ENCODE measurements at places on chromosomes 7 and 10.

- DNase-seq = no peak
- no peaks in the 10 kb centered on the region for H3K36me3 ChIP-seq
- peaks cover 2% of the 10 kb centered on the region for H3K4me1 ChIP-seq
- peaks cover 52% of the 10 kb centered on the region for H3K27me3 ChIP-seq
- H3K4me3 ChIP-seq = peak overlapping the region; percentile 13
Observed at GRCh38 chr10:71218046-71218650, 5.8 kb downstream of the UNC5B start.

GRCh38 chr7:25940086-25940906 is 211.7 kb upstream of the NFE2L3 start:
- peaks cover 23% of the 10 kb centered on the region for H3K27me3 ChIP-seq
- peak overlapping the region; percentile 80 for H3K27ac ChIP-seq
- no peaks in the 10 kb centered on the region for H3K36me3 ChIP-seq
- DNase-seq = no peak

- H3K27me3 ChIP-seq = no peaks in the 10 kb centered on the region
- H3K4me1 ChIP-seq = no peaks in the 10 kb centered on the region
- H3K4me3 ChIP-seq = no peak overlapping the region
- peaks cover 44% of the 10 kb centered on the region for H3K36me3 ChIP-seq
- no peak overlapping the region for H3K27ac ChIP-seq
Observed at GRCh38 chr7:100859856-100860255, 7.3 kb upstream of the TRIP6 start.

GRCh38 chr10:110413903-110414547 is 83.7 kb upstream of the DUSP5 start:
- H3K4me3 ChIP-seq = peak overlapping the region; percentile 38
- no peaks in the 10 kb centered on the region for H3K27me3 ChIP-seq
- peaks cover 4% of the 10 kb centered on the region for H3K36me3 ChIP-seq
- H3K27ac ChIP-seq = peak overlapping the region; percentile 88
- DNase-seq = no peak

DNA sequence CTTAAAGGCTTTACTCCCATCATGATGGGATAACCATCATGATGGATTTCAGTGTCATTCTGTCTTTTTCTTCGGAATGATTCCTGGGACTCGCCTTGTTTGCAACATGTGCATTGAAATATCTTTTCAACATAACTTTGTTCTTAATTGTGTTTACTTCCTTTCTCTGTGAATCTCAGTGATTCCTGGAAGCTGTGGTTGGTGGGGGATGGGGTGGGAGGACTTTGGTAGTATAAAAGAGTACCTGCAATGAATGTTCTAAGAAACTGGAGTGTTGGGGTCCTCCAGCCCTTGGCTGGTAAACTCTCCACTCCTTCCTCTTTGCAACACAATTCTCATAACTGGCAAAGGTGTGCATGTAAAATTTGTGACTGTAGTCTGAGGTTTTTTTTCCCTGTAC is 11.5 kb upstream of the SH2D4B start:
- no peak overlapping the region for H3K4me3 ChIP-seq
- H3K27ac ChIP-seq = peak overlapping the region; percentile 65
- H3K36me3 ChIP-seq = peaks cover 28% of the 10 kb centered on the region
- H3K4me1 ChIP-seq = peaks cover 71% of the 10 kb centered on the region

DNA sequence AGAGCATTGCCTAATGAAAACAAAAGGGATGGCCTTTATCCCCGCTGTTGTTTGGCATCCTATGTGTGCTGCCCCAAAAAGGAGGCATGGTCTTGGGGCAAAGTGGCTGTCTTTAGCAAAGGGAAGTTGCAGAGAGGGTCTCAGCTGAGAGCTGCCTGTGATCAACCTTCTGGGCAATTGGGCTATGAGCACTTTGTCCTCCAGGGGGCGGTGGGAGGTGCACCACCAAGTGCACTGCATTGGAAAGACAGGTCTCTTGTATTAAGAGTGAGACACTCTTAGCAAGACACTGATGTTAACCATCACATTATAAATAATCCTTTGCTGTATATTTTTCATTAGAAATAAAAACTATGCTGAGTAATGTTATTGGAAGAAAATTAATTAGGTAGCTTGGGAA is 314.8 kb downstream of the POM121L12 start:
- H3K27me3 ChIP-seq = no peaks in the 10 kb centered on the region
- H3K4me3 ChIP-seq = no peak overlapping the region
- no peak for DNase-seq
- H3K36me3 ChIP-seq = no peaks in the 10 kb centered on the region
- no peak overlapping the region for H3K27ac ChIP-seq

- DNase-seq = no peak
- H3K4me3 ChIP-seq = no peak overlapping the region
Observed at GRCh38 chr10:60869652-60870415, 74.2 kb downstream of the RHOBTB1 start.

GRCh38 chr7:106862317-106863089 is 2.6 kb upstream of the PIK3CG start:
- H3K36me3 ChIP-seq = peaks cover 13% of the 10 kb centered on the region
- H3K4me3 ChIP-seq = no peak overlapping the region
- H3K27ac ChIP-seq = no peak overlapping the region
- DNase-seq = no peak
- peaks cover 27% of the 10 kb centered on the region for H3K4me1 ChIP-seq

- no peaks in the 10 kb centered on the region for H3K27me3 ChIP-seq
- DNase-seq = no peak
- peak overlapping the region; percentile 99 for H3K4me3 ChIP-seq
- H3K27ac ChIP-seq = peak overlapping the region; percentile 89
Observed at GRCh38 chr7:142797391-142798377, 26.9 kb downstream of the PRSS2 start.

GRCh38 chr10:96367470-96367869 is 8.7 kb upstream of the OPALIN start:
- H3K27ac ChIP-seq = no peak overlapping the region
- no peak for DNase-seq
- no peaks in the 10 kb centered on the region for H3K36me3 ChIP-seq
- no peaks in the 10 kb centered on the region for H3K4me1 ChIP-seq

DNA sequence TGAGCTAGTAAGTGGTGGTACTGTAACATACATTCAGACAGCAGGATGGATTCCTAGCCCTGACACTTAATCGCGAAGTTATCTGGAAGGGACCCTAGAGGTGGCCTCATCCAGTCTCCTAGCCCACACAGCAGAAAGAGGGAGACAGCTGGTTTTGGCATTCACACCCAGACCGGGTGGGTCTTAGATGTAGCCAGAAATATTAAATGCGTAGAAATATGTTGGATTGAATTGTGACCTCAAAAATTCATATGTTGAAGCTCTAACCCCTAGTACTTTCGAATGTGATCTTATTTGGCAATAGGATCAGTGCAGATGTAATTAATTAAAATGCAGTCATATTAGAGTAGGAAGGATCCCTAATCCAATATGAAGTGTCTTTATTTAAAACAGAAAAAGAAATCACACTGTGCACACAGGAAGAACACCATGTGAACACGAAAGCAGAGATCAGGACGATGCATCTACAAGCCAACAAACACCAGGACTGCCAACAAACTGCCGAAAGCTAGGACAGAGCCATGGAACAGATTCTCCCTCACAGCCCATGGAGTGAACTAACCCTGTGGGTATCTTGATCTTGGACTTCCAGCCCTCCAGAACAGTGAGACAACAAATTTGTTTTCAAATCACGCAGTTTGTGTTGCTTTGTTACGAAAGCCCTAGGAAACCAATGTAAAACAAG is 2.9 kb upstream of the XPNPEP1 start:
- peaks cover 25% of the 10 kb centered on the region for H3K4me1 ChIP-seq
- H3K36me3 ChIP-seq = peaks cover 15% of the 10 kb centered on the region
- H3K4me3 ChIP-seq = no peak overlapping the region
- no peak for DNase-seq
- no peak overlapping the region for H3K27ac ChIP-seq

- H3K27me3 ChIP-seq = no peaks in the 10 kb centered on the region
- H3K4me3 ChIP-seq = no peak overlapping the region
- no peaks in the 10 kb centered on the region for H3K36me3 ChIP-seq
- no peaks in the 10 kb centered on the region for H3K4me1 ChIP-seq
- H3K27ac ChIP-seq = no peak overlapping the region
Observed at GRCh38 chr10:81288544-81288943, 586.5 kb upstream of the NRG3 start.

- peak overlapping the region; percentile 41 for H3K27ac ChIP-seq
- H3K4me3 ChIP-seq = no peak overlapping the region
- peaks cover 70% of the 10 kb centered on the region for H3K4me1 ChIP-seq
- DNase-seq = no peak
- peaks cover 47% of the 10 kb centered on the region for H3K36me3 ChIP-seq
Observed at GRCh38 chr7:87213811-87214210, 5.7 kb downstream of the TMEM243 start.

GRCh38 chr7:1395211-1396070 is 63.8 kb downstream of the MICALL2 start:
- H3K36me3 ChIP-seq = no peaks in the 10 kb centered on the region
- no peak overlapping the region for H3K4me3 ChIP-seq
- H3K4me1 ChIP-seq = no peaks in the 10 kb centered on the region
- no peak for DNase-seq
- peaks cover 2% of the 10 kb centered on the region for H3K27me3 ChIP-seq
- no peak overlapping the region for H3K27ac ChIP-seq

DNA sequence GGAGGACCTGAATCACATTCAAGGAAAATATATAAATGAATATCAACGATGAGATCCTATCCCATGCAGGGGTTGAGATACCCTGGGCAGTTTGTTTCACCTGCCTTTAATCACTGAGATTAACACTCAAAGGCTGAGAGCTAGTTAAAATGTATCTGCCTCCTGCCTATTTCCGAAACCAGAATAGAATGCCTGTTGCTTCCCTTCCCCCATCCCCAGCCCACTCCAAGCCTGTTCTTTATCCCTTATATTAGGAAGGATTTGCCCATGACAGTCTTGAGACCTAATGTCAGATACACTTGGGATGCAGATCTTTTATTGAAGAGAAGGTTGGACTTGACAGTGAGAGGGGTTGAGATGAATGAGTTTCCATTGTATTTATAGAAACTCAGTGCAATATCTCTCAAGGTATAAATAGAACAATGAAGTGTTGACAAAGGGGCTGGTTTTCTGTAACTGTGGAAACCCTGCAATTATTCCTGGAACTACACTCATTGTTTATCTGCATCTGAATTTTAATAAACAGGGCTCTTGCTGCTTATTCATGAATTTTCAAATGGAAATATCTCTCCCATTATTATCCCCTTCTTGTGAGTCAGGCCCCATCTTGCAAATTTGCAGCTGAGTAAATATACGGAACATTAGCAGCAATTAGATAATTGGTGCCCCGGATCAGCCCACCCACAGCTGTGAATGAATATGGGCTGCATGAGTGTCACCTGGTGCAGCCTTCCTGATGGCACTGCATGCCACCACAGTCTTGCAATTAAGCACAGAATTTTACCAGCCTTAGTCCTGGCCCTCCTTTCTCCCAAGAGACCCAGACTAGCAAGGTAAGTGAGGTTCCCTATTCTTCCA is 66.7 kb downstream of the SORCS3 start:
- H3K27ac ChIP-seq = no peak overlapping the region
- no peaks in the 10 kb centered on the region for H3K27me3 ChIP-seq
- H3K4me1 ChIP-seq = no peaks in the 10 kb centered on the region
- no peaks in the 10 kb centered on the region for H3K36me3 ChIP-seq

GRCh38 chr7:68058014-68058413 is 1061.4 kb downstream of the TYW1 start:
- no peaks in the 10 kb centered on the region for H3K36me3 ChIP-seq
- no peaks in the 10 kb centered on the region for H3K27me3 ChIP-seq
- H3K4me1 ChIP-seq = no peaks in the 10 kb centered on the region
- no peak for DNase-seq

- no peak overlapping the region for H3K4me3 ChIP-seq
- peaks cover 16% of the 10 kb centered on the region for H3K4me1 ChIP-seq
- DNase-seq = no peak
- no peaks in the 10 kb centered on the region for H3K27me3 ChIP-seq
- no peaks in the 10 kb centered on the region for H3K36me3 ChIP-seq
Observed at GRCh38 chr7:24436131-24436920, 136.9 kb upstream of the PALS2 start.

DNA sequence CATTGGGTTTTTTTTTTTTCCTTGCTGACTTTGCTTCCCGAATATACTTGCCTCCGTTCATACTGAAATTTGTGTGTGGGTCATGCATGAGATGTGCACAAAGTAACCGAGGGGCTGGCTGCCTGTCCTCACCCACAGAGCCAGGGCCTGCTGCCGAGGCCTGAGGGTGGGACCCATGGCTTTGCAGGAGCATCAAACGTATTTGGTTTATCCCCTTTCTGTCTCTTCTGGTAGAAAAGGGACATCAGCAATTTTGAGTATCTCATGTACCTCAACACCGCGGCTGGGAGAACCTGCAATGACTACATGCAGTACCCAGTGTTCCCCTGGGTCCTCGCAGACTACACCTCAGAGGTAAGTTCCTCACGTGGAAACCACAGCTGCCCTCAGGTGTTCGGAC is 3.5 kb upstream of the LRRC18 start:
- peaks cover 4% of the 10 kb centered on the region for H3K27me3 ChIP-seq
- no peak for DNase-seq
- H3K36me3 ChIP-seq = no peaks in the 10 kb centered on the region
- H3K4me1 ChIP-seq = no peaks in the 10 kb centered on the region

DNA sequence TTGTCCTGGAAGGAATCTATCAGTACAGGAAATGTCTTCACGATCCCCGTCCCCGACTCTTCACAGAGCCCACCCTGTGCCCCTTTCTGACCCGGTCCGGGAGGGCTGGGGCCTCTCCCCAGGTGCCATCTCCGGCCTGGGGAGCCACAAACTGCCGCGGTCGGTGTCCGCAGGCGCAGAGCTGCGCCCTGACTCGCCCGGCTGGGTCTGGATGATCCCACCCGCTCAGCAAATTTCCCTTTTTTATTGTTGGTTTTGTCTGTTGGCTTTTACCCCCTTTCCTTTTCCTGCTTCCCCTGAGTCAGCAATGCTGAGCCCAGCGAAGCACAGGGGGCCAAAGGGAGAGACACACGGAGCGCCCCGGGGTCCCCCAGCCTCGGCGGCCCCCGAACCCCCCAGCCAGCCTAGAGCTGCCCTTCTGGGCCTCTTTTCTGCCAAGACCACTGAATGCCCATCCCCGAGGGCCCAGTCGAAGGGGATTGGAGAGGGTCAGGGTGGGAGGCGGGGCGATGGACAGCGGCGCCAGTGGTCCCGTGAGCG is 30.9 kb downstream of the LEP start:
- DNase-seq = no peak
- H3K27ac ChIP-seq = no peak overlapping the region
- H3K4me1 ChIP-seq = no peaks in the 10 kb centered on the region
- no peak overlapping the region for H3K4me3 ChIP-seq
- H3K36me3 ChIP-seq = no peaks in the 10 kb centered on the region

All from activated CD4-positive, alpha-beta memory T cell treated with anti-CD3 and anti-CD28 coated beads, Interleukin-2, amount 10 ng/mL, durations not matched to agents 7 days and 5 days (primary cell).